ENCODE measurements at places on chromosomes 1 and 21.

- no peak for DNase-seq
Observed at GRCh38 chr1:10480614-10481013, 5.9 kb downstream of the PEX14 start.

- DNase-seq: no peak
Observed at GRCh38 chr1:106366627-106367319, 689.7 kb upstream of the PRMT6 start.

DNA sequence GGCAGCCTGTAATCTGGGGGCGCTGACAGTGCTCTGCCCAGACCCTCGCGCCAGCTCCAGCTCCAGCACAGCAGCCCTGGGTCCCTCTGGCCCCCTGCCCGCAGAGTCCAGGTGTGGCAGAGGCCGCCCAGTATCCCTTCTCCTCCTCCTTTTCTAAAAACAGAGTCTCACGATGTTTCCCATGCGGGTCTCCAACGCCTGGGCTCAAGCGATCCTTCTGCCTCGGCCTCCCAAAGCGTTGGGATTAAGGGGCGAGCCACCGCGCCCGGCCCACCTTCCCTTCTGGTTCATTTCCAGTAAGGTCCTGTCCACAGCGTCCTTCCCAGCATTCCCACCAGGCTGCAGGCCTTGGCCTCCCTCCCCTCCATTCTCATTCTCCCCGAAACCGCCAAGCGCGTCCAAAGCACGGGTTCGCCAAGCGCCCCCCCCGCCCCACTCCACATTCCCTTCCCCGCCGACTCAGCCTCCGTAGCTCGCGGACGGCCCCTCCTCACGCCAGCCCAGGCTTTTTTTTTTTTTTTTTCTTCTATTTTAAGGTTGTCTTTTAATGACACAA lies 2.0 kb upstream of the PCBP3 start:
- no peak for DNase-seq

GRCh38 chr1:26099780-26100179 lies 11.8 kb upstream of the PDIK1L start:
- DNase-seq: no peak

- no peak for DNase-seq
Observed at GRCh38 chr1:183473217-183473536, 878 bp downstream of the SMG7 start.

- DNase-seq: no peak
Observed at GRCh38 chr1:216902669-216903381, 179.6 kb upstream of the ESRRG start.

DNA sequence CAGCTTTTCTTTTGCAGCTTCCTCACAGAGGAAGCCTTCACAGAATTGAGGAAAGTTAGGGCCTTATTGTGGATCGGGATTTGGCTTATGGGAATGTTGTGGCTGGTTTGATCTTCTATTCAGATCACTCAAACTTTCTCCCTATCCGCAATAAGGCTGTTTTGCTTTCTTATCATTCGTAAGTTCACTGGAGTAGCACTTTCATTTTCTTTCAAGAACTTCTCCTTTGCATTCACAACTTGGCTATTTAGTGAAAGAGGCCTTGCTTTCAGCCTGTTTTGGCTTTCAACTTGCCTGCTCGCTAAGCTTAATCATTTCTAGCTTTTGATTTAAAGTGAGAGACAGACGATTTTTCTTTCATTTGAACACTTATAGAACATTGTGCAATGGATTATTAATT lies 181.9 kb upstream of the B3GALT2 start:
- peak; percentile 11 for DNase-seq

- no peak for DNase-seq
Observed at GRCh38 chr21:19510057-19510456, 1106.5 kb upstream of the TMPRSS15 start.

GRCh38 chr1:8350914-8351684 lies 33.2 kb downstream of the SLC45A1 start:
- no peak for DNase-seq

DNA sequence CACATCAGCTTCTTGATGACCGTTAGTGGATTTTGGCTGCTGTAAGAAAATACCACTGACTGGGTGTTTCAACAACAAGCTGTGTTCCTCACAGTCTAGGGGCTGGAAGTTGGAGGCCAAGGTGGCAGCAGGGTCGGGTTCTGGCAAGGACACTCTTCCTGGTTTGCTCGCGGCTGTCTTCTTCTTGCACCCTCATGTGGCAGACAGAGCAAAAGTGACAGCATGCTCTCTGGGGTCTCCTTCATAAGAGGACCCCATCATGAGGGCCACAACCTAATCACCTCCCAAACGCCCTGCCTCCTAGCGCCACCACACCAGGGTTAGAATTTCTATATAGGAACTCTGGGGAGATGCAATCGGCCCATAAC lies 18.6 kb upstream of the TSPEAR start:
- DNase-seq: no peak

GRCh38 chr1:54356680-54357147 lies 49.5 kb downstream of the SSBP3 start:
- DNase-seq: peak; percentile 46

GRCh38 chr1:202241376-202242079 lies 47.9 kb downstream of the LGR6 start:
- no peak for DNase-seq

DNA sequence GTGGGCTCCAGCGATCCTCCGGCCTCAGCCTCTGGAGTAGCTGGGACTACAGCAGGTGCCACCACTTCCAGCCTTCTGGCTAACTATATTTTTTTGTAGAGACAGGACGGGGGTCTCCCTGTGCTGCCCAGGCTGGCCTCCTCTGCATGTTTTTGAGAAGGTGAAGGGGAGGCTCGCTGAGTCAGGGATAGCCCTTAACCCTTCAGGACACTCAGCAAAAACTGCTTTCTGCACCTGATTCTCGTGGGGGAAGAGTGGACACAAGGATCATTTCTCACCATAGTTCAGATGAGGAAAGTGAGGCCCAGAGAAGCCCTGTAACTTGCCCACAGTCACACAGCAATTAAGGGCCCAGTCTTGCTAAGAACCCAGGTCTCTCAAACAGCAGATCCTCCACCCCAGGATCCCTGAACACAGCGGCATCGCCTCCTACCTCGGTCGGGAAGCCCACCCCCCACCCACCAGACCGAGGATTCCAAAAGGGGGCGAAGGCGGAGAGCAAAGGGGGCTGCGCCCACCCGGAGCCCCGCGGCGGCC lies 1.3 kb downstream of the FGR start:
- no peak for DNase-seq

- no peak for DNase-seq
Observed at GRCh38 chr21:34203851-34204420, 130.6 kb downstream of the MRPS6 start.

DNA sequence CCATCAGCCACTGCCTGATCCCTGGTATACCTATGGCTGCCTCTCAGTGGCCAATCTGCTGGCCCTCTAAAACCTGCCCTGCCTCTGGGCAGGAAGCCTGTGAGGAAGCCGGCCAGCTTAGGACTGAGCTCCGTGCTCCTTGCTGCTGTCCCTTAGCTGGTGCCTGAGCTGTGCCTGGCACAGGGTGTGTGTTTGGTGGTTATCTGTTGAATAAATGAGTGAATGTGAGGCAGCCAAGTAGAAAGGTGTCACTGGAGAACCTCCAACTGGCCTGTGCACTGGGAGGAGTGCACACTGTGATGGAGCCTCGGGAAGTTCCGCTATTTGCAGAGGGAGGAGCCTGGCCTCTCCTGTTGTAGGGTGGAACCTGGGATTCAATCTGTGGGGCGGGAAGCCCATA lies 63.4 kb upstream of the STUM start:
- no peak for DNase-seq

DNA sequence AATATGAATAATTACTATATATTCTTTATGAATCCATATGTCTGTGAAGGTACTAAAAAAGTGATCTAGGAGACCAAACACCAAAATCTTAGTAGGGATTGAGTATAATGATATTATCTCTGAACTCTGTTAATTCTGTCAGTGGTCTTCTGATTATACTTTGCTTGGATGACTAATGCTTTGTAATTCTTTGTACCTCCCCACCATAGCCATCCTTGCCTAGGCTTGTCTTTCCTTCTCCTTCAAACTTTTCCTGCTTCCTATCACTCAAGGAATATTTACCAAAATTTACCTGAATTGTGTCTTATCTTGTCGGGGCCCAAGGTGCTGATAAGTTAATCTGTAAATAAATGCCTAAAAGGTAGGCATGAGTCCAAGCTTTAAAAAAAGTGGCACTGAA lies 845 bp upstream of the RGS5 start:
- no peak for DNase-seq

- no peak for DNase-seq
Observed at GRCh38 chr1:62110198-62110817, 84.3 kb upstream of the L1TD1 start.

GRCh38 chr1:113657126-113657525 lies 102.2 kb downstream of the PHTF1 start:
- DNase-seq: no peak

DNA sequence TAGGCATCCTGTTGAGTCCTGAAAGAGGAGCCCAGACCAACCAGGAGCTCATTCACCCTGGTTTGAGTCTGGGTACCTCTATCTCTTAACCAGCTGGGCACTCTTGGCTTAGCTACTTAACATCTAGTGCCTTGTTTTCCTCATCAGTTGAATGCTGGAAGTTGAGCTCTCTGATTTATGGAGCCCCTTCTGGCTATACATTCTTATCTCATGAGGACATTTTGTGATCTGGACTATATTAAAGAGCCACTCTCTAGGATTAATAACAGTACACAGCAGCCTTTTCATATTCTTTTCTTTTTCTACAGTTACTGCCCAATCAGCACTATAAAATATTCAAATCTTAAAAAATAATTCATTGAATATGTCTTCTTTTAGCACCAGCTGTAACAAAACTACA lies 296.9 kb upstream of the RUNX1 start:
- no peak for DNase-seq

DNA sequence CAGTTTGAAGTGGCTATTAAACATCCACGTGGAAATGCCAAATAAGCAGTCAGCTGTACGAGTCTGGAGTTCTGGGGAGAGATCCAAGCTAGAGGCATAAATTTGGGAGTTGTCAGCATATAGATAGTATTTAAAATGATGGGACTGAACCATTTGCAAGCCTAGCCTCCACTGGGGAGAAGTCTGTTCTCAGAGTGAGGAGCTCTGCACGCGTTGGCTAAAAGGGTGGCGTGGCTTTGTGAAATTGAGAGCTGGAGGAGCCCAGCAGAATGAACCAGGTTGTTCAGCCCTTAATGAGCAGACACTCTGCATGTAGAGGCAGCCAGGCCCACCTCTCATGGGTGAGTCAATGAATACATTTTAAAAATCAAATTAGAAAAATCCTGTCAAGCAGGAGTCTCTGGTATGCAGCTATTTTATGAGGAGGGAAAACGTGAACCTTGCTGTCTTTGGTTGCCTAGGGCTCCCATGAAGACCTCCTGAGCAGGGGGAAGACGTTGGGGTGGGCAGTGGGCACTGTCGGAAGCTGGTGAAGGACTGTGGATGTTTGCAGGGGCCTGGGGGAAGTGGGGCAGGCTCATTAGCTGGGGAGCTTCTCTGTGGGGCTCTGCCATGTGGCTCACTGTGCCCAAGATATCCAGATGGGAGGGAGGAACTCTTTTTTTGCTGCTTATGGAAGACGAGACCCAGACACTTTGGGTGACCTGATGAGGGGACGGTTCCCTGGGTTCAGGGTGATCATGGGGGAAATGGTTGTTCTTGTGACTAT lies 18.8 kb downstream of the TMCC2 start:
- DNase-seq: no peak

DNA sequence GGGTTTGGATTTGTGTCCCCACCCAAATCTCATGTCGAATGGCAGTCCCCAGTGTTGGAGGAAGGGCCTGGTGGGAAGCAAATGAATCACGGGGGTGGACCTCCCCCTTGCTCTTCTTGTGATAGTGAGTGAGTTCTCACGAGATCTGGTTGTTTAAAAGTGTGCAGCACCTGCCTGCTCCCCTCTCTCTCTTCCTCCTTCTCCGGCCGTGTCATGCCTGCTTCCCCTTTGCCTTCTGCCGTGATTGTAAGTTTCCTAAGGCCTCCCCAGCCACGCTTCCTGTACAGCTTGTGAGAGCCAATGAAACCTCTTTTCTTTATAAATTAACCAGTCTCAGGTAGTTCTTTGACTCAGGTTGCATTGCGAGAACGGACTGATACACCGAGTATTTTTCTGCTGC lies 15.9 kb downstream of the CLDN14 start:
- no peak for DNase-seq

- no peak for DNase-seq
Observed at GRCh38 chr1:244150071-244150470, 99.0 kb downstream of the ZBTB18 start.

GRCh38 chr1:21837476-21837875 lies 25.4 kb downstream of the LDLRAD2 start:
- DNase-seq: no peak

GRCh38 chr1:87560137-87560536 lies 231.5 kb downstream of the LMO4 start:
- DNase-seq: no peak

GRCh38 chr1:148293651-148294050 lies 141.6 kb upstream of the NBPF11 start:
- no peak for DNase-seq

DNA sequence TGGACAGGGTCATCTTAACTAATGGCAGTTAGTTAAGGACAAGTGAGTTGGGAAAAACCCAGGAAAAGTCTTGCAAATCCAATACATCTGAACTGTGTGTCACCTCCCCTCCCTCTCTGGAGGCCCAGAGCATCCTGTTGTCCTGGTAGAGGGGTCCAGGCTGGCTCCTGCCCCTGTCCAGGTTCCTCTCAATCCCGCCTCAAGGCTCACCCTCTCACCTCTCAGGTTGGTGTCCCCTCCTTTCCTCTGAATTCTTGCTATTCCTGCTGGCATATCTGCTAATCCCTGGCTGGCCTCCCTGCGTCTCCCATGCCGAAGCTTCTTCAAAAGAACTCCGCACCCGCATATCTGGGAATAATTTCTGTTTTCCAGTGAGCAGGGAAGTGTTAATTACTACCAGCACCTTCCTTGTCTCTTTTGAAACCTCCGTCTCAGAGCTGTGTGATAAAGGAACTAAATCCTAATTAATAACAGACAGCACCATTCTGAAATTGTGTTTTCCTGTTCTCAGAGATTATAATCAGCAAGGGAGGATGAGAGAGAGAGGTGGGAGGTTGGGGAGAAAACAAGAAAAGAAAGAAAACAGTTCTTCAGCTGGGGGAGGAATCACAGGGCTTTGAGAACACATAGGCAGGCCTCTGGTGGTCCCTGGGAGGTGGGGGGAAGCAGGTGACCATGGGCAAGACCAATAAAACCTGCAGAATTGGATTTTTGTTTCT lies 568.0 kb downstream of the PTPRU start:
- no peak for DNase-seq

DNA sequence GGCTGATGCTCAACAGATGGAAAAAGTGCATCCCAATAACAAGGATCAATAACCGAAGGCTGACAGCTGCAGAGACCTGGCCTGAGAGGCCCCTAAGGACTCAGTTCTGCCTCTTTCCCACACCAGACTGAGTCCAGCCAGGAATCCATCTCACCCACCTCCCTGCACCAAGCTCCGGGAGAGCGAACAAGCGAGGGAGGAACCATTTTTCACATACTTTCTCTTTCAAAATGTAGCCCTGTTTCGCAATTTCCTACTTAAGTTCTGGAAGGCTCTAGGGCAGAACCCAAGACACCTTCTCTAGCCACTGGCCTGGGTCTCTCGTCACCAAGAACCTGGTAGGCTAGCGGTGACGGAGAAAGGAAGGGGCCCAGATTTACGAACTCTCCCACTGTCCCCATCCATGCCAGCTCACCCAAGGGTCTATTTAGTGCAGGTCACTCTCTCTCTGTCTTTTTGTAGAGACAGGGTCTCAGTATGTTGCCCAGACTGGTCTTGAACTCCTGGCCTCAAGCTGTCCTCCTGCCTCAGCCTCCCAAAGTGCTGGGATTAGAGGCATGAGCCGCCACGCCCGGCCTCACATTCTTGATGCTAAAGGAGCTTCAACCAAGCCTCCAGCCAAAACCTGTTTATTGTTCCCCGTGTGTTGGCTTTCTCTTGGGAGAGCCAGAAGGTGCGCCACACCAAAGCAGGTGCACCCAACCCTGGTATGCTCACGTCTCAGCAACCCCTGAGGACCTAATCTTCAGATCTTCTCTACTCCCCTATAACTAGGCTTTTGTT lies 10.9 kb upstream of the GNL2 start:
- no peak for DNase-seq
